Right hindlimb (tissue), 1 donor: ENCODE measurements at places on chromosomes 11 and 22.

- no peak for DNase-seq
Observed at GRCh38 chr11:71223671-71224660, 28.4 kb downstream of the SHANK2 start.

- no peak for DNase-seq
Observed at GRCh38 chr11:61095021-61095420, 7.3 kb upstream of the CD5 start.

- DNase-seq, result peak; percentile 79
Observed at GRCh38 chr11:65506772-65507505, 8.1 kb downstream of the MALAT1 start.

- DNase-seq, result no peak
Observed at GRCh38 chr22:32164075-32164860, 5.2 kb upstream of the C22orf42 start.
